KBM-7 (cell line): ENCODE measurements at places on chromosomes 7 and 10.

- peak; percentile 53 for DNase-seq
Measured at GRCh38 chr10:97234400-97234799, 48.6 kb upstream of the SLIT1 start.

DNA sequence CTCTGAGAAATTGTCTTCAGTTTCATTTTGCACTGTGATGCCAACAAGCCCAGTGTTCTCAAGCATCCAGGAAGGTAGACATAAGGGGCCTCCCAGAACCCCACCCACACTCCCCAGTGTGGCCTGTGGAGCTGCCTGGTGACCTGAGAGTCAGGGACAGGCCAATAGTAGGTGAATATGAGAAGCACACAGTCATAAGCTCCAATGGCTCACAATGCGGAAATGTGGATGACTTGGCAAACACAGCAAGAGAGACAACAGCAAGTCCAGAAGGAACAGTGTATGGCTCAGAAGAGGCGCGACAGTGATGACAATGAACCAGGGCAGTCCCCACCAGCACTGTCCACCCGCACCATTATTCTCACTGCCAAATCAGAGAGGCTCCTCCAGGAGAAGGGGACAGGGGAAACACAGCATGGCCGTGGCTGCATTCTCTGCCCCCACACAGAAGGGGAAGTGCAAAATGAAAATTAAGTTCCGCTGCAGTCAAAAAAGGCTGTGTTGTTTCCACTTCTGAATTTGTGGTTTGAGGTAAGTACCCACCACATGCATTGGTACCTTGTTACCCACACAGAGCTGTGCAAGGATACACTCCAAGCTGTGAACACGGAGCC, 419.8 kb downstream of the GRID1 start:
- DNase-seq = peak; percentile 63

DNA sequence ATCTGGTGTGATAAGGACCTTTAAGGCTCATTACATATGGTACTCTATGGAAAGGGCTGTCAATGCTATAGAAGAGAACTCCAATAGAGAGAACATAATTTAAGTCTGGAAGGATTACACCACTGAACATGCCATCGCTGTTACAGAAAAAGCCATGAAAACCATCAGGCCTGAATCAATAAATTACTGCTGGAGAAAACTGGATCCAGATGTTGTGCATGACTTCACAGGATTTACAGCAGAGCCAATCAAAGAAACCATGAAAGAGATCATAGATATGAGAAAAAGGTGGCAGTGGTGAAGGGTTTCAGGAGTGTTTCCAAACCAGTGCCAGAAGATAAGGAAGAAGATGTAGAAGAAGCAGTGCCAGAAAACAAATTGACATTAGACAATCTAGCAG, 18.9 kb upstream of the GPR22 start:
- DNase-seq = no peak

GRCh38 chr7:114988755-114989375, 67.0 kb downstream of the MDFIC start:
- peak; percentile 73 for DNase-seq

DNA sequence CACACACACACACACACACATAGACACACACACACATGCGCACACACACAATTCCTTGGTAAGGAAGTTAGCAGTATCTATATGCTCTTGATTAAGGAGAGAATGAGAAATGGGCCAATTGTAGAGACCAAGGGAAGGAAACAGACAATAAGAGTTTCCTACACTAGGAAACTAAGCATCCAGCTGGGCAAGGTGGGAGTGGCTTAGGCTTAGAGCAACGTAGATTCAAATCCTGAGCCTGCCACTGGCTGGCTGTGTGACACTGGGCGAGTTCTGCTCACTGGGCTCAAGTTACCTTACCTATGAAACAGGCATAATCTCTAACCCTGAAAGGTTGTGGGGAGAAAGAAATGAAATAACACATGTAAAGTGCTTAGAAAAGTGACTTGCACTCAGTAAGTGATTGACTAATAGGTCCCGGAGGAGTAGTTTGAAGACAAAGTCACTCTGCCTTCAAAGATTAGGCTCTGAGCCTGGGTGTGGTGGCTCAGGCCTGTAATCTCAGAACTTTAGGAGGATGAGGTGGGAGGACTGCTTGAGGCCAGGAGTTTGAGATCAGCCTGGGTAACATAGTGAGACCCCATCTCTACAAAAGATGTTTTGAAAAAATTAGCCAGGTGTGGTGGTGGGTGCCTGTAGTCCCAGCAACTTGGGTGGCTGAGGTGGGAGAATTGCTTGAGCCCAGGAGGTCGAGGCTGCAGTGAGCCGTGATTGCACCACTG, 701.4 kb downstream of the PARD3 start:
- DNase-seq = no peak

DNA sequence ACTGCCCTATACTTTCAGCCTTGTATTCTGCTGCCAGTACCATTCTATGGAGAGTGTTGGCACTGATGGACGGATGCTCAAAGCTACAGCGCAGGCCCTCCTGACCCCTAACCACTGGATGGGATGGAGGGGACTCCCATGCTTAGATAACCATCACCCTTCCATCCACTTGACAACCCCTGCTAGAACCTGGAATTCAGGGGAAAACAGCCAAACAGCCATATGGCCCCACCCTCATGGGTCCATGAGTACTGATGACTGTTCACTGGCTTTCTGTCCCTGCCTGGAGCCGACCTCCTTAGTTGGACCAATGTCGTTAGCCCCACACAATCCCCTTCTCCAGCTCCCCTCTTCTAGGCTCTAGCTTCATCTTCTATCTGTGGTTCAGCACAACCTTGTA, 16.2 kb downstream of the DUSP5 start:
- DNase-seq = no peak

DNA sequence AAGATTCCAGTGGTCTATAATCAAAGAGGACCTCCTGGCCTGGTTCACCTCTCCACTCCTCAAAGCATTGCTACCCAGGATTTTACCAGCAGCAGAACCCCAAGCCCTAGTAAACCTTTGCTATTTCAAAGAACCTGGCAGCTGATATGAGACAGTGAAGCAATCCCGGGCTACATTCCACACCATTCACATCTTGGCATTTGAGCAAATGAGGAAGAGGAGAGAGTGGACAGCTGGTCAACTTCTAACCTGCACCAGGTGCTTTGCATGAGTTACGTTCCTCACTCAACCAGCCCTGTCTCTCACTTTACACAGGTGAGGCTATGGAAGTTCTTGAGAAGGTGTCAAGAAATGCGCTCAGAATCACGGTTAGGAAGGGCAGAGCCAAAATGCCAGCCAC, 1.1 kb downstream of the CCDC3 start:
- no peak for DNase-seq
